EH (cell line): ENCODE measurements at places on chromosomes 1 and 21.
A peak's percentile ranks its signal among the peaks of the same experiment; 100 is the strongest.

DNA sequence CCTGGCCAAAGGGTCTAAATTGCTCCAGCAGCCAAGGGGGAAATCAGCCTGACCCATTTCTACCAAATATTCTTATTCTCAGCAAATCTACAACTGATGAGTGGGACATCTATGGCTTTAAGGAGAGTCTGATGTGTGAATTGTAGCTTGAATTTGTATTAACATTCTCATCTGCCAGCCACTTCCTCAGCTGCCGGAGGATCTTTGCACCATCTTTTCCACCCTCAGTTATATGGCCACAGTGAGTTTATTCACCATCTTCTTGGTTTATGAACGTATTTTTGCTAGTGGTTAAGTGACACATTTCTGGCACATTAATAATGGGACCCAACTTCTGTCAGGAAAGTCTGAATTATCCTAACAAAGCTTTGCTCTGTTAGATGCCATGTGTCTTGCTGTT lies 69.6 kb downstream of the COLGALT2 start:
- no peak for DNase-seq

- no peak for DNase-seq
Measured at GRCh38 chr1:5385096-5385799, 607.0 kb downstream of the NPHP4 start.

- DNase-seq: no peak
Measured at GRCh38 chr1:100658716-100659026, 60.9 kb upstream of the VCAM1 start.

DNA sequence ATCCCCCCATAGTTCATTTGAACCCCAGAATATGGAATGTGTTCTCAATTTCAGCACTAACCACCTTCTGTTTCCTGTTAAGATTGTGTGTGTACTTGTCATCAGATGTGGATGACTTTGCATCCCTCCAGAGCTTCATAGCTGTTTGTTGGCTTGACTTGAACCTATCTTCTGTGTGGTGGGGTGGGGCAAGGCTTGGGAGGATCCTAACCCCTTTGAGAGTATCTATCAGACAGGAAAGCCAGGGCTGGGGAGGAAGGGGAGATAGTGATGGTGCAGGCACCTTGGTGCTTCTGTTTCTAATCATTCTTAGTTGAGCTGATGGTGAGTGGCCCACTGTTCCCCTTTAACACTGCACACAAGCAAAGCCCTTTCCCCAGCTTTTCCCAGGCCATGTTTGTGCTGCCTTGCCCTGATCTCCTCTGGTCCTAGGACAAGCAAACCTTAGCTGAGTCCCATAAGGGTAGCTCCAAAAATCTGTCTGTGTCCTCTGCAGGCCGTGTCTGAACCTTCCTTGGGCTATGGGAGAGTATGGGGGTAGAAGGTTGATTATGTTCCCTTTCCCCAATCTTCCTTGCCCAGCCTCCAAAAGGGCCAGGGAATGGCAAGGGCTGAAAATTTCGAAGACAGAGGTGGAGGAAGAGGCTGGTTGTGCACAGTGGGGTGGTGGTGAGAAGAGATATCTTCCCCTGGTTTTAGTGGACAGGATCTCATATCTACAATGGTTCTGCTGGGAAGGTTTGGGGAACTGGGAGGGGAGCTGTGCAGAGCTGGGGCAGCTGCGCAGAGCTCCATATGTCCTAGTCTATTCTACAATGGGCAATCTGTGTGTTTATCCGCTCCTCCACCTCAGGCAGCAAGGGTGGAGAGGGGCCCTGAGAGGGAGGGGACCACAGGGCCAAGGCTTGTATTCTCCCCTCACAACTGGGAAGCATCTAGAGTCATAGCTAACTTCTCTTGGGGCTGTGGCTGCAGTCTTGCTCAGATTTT lies 1.4 kb downstream of the NHLH1 start:
- no peak for DNase-seq

DNA sequence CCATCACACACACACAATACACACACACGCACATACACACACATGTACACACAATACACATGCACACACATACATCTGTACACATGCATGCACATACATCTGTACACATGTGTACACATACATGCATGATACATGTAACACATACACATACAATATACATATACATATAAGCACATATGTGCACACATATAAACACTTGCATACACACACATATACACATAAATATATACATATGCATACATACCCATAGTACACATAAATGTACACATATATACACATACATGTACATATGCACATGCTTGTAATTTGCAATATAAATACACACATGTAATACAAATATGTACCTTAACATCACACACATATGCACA lies 282.6 kb upstream of the VAMP3 start:
- no peak for DNase-seq

DNA sequence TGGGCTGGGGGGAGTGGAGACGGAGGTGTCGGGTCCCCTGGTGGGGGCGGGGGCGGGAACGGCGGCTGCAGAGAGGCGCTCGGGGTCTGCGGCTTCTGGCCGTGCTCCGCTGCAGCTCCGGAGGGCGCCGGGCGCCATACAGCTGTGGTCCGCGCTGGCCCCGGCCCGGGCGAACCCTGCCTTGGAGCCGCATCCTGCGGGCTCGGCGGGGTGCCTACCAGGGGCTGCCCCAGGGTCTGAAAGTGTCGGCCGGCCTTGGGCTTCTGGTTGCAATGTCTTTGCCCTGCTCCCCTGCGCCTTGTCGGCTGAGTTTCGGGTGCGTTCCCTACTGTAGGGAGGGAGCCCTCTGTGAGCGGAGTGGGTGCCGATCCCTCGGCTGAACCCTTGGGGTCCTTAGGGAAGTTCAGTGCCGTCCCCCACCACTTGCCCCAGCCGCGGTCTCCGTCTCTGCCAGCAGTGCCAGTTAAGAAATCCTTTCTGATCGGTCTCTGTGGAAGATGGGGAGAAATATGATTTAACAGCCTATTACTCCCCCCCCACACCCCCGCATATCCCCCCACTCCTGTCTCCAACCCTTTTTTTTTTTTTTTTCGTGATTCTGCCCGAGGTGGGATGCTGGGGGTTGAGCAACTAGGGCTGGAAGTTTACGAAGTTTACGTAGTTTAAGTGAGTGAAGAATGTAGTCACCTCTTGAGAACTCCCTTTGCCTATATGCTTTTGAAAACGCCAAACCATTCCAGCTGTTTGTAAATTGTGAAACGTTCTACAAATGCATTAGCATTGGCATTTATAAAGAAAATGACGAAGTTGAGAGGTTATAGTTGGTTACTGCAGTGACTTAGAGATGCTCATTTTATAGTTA lies 588 bp downstream of the NEXN start:
- DNase-seq: peak; percentile 73

GRCh38 chr1:34460193-34460592 lies 283.5 kb downstream of the C1orf94 start:
- peak; percentile 17 for DNase-seq

GRCh38 chr1:210072129-210072528 lies 134.1 kb downstream of the SYT14 start:
- peak; percentile 62 for DNase-seq

GRCh38 chr1:229674042-229674441 lies 48.0 kb downstream of the URB2 start:
- DNase-seq: no peak

DNA sequence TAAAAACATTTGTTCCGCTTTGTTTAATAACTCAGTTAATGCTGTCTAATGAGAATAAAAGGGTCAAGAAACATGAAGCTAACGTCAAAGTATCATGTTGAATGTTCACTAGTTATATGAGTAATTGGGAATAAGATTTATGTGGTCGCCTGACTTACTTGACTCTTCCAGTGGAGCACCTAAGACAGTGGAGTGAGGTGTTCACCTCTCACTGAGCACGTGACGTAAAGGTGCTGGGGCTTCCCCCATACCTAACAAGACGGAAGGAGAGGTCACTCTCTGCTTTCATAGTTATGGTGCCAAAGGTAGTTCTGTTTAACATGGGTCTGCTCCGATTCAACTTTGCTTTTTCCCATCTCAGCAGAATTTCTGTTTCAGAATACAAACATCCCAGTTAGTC lies 686 bp downstream of the KMO start:
- no peak for DNase-seq

- DNase-seq: peak; percentile 40
Measured at GRCh38 chr1:164636757-164637156, 77.8 kb downstream of the PBX1 start.
